NCI-H82 (cell line): ENCODE measurements at places on chromosomes 13 and 19.

- peak; percentile 100 for DNase-seq
Measured at GRCh38 chr19:39031368-39032062, 834 bp downstream of the FBXO27 start.

DNA sequence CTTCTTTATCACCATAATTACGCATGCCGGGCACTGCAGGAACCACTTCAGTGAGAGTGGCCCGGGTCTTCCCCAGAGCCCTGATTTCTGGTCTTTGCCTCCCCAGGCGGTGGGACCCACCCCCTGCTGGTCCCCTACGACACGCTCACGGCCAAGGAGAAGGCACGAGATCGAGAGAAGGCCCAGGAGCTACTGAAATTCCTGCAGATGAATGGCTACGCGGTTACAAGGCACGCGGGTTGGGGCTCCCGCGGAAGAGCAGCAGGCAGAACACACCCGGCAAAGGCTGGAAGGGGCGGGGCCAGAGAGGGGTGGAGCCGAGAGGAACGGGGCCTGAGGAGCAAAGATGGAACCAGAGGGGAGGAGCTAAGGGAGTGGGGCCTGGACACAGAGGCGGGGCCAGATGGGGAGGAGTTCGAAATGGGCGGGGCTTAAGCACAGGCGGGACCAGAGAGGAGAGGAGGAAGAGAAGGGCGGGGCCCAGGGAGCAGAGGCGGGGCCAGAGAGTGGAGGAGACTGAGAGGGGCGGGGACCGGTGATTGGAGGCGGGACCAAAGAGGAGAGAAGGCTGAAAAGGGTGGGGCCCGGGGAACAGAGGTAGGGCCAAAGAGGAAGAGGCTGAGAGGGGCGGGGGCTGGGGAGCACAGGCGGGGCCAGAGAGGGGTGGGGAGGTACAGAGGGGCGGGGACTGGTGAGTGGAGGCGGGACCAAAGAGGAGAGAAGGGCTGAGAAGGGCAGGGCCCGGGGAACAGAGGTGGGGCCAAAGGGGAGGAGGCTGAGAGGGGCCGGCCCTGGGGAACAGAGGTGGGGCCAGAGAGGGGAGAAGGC, 73.4 kb downstream of the RYR1 start:
- DNase-seq, result peak; percentile 72

DNA sequence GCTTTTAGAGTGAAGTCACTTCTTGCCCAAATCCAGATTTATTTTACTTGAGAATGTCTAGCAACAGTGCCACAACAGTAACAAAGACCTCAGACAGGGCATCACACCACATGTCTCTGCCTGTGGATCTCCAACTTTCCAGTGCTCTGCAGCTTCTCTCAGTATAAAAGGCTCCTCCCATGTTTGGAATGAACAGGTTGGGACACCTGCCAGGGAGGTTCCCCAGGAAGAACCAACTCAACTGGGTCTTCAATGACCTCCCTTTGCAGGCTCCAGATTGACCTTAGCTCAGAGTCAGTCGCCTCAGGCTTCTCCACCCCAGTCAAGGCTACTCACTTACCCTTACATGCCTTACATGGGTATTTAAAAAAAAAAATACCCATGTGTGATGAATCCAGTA, 3.4 kb downstream of the ZNF823 start:
- no peak for DNase-seq

GRCh38 chr13:20136781-20137703, 23.8 kb downstream of the GJA3 start:
- peak; percentile 47 for DNase-seq

- DNase-seq, result no peak
Measured at GRCh38 chr13:20198781-20199180, 6.0 kb upstream of the GJB2 start.

- no peak for DNase-seq
Measured at GRCh38 chr19:8163759-8164158, 14.4 kb upstream of the FBN3 start.

GRCh38 chr13:79999601-80000000, 341.3 kb downstream of the SPRY2 start:
- DNase-seq, result no peak

DNA sequence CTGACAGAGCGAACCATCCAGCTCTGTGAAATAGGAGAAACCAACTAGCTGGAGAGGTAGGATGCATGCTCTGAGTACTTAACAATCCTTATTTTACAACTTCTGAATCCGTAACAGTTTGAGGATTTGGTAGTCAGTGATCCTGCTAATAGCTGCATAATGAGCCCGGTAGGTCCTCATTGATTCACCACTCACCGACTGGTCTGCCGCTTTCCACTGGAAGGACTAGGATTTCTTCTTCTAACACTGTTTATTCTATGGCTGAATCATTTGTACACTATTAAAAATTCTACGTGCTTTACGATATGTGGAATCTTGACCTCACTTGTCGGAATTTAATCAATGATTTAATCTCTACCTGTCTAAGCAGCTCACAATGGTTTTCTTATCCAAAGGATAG, 33.9 kb downstream of the SPATA13 start:
- DNase-seq, result no peak

GRCh38 chr13:74438901-74439300, 304.7 kb upstream of the KLF12 start:
- no peak for DNase-seq

- DNase-seq, result peak; percentile 66
Measured at GRCh38 chr19:1400281-1401137, 833 bp downstream of the GAMT start.

- DNase-seq, result peak; percentile 40
Measured at GRCh38 chr19:20503476-20503875, 62.1 kb downstream of the ZNF737 start.

- peak; percentile 44 for DNase-seq
Measured at GRCh38 chr19:48308631-48309586, 16.4 kb upstream of the EMP3 start.

DNA sequence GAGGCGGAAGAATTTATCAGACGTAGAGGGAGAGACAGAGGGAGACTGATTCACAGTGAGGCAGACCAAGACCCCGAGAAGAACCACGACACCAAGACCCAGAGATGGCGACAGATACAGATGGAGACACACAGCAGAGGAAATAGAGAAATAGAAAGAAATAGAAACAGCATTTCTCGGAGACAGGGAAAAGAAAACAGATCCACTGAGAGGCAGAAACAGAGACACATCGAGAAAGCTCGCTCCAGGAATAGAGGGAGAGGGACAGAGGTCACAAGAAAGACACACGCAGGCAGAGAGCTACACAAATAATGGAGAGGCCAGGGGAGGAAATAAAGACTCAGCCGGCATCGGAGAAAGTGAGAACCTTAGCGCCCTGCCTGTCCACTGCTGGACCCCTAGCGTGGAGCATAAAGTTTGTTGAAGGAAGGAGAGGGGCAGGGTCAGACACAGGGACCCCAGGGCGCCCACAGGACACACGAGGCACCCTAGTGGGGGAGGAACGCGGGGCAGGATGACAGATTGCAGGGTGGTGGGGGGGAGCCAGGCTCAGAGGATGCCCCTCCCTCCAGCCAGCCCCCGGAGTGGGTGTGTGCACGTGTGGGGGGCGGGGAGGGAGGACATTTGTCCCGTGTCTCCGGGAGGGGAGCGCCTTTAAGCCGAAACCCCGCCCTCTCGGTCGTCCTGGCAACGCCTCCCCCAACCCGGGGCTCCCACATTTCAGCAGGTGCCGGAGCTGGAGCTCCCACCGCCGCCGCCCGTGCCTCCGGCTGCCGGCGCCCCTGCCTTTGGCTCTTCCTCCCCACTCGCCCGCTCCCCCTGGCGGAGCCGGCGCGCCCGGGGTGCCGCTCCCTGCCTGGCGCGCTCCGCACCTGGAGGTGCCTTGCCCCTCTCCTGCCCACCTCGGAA, at the start of gene PRKCG:
Gene PRKCG, plus strand, starts transcription at position 716 of the 909 bp plus-strand sequence. CDS start 298 bp downstream, outside the sequence.
- DNase-seq, result peak; percentile 57

- DNase-seq, result no peak
Measured at GRCh38 chr19:8123683-8124082, 25.7 kb downstream of the FBN3 start.

DNA sequence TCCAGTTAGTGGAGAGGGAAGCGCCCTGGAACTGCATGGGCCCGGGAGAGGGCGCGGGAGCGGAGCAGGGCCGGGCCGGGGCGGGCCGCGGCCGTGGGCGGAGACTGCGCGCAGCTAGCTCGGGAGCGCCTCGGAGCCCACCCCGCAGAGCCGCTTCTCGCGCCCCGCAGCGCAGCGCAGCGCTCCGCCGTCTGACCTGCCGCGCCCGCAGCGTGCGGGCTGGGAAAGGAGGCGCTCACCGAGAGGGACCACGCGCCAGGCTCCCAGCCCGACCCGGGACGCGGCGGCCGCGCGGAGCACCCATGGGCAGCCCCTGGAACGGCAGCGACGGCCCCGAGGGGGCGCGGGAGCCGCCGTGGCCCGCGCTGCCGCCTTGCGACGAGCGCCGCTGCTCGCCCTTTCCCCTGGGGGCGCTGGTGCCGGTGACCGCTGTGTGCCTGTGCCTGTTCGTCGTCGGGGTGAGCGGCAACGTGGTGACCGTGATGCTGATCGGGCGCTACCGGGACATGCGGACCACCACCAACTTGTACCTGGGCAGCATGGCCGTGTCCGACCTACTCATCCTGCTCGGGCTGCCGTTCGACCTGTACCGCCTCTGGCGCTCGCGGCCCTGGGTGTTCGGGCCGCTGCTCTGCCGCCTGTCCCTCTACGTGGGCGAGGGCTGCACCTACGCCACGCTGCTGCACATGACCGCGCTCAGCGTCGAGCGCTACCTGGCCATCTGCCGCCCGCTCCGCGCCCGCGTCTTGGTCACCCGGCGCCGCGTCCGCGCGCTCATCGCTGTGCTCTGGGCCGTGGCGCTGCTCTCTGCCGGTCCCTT, at the start of gene MLNR:
Gene MLNR, plus strand, starts transcription at position 303 of the 820 bp plus-strand sequence. Its CDS starts 0 bp downstream, at position 303.
- peak; percentile 90 for DNase-seq

DNA sequence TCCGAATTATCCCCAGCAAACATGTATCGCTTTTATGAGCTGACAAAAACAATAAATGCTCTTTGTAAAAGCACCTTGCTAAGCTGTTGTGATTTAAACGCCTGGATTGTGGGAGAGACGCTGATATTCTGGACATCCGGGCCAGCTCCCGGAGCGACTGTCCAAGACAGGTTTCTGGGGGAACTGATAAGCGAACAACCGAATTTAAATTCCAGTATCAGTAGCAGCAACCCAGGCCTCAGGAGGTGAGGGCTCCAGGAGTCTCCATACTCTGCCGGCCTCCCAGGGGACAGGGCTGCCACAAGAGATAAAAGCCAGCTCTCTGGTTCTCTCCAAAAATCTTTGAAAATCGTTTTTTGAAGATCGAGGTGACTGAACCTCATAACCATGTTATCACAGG, 50.3 kb upstream of the VSTM2B start:
- DNase-seq, result no peak

- no peak for DNase-seq
Measured at GRCh38 chr13:94481941-94482340, 2.5 kb upstream of the DCT start.

- DNase-seq, result no peak
Measured at GRCh38 chr19:29748996-29749849, 34.2 kb upstream of the C19orf12 start.

GRCh38 chr19:1168572-1169410, 5.3 kb downstream of the SBNO2 start:
- no peak for DNase-seq

- DNase-seq, result no peak
Measured at GRCh38 chr13:34006011-34006410, 188.1 kb downstream of the RFC3 start.

- no peak for DNase-seq
Measured at GRCh38 chr13:80157261-80157932, 183.5 kb downstream of the SPRY2 start.

DNA sequence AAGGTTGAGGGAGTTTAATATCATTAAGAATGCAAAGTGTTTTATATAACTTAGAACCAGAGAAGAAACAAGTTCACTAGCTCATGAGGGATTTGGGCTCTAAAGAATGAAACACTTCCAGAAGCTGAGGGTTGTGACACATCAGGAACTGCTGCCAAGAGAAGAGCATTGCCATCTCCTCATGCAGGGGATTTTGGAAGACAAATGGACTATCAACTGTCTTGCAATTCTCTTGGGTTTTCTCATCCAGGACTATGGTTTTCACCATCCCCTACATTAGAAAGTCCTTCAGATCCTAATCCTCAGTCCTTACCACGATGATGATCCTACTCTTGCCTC, 59.7 kb upstream of the KL start:
- DNase-seq, result no peak

- no peak for DNase-seq
Measured at GRCh38 chr13:111392486-111392885, 72.0 kb downstream of the TEX29 start.

- DNase-seq, result peak; percentile 21
Measured at GRCh38 chr13:81762449-81762848, 1421.5 kb upstream of the SPRY2 start.

- no peak for DNase-seq
Measured at GRCh38 chr13:99007414-99007986, 29.6 kb upstream of the DOCK9 start.

DNA sequence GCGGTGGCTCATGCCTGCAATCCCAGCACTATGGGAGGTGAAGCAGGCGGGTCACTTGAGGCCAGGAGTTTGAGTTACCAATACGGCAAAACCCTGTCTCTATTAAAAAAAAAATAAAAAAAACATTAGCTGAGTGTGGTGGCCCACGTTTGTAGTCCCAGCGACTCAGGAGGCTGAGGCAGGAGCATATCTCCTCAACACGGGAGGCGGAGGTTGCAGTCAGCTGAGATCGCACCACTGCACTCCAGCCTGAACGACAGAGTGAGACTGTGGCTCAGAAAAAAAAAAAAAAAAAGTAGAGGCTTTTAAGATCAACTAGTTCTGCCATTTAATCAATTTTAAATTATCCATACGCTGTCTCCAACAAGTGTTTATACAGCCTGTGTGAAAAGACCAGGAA, 1130.3 kb downstream of the PCDH9 start:
- DNase-seq, result no peak

DNA sequence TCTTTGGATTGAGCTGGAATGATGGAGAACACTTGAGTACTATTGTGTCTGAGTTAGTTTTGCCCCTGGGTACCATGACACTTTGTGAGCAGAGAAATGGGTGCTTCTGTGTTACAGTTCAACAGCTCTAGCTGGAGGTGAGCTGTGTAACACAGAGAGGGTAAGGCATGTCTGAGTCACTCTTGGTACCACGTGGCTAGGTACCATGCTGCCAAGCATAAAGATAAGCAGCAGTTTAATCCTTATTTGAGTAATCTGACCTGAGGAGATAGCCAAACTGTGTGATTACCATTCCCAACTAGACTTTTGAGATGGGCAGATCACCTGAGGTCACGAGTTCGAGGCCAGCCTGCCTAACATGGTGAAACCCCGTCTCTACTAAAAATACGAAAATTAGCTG, 122.0 kb downstream of the OLFM4 start:
- DNase-seq, result peak; percentile 61

DNA sequence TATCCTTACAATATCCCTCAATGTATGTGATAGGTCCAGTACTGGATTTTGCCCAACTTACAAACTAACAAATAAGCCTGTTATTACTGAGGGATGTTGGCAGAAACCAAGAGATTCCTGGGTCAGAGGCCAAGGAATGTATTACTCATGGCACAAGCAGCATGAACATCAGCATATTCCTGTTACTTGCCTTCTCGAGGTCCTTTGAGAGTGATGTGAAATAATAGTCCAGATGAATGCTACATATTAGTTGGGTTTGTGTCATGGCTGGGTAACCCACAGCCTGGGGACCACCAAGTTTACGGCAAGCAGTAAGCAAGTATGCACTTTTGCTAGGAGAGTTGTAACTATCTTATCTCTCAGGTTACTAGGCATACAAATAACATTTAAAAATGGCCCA, 384.5 kb upstream of the GPC6 start:
- DNase-seq, result no peak
